ENCODE measurements at places on chromosomes 12 and 14.

- DNase-seq: no peak
Observed at GRCh38 chr12:75922944-75923642, 108.5 kb downstream of the PHLDA1 start.

- DNase-seq: no peak
Observed at GRCh38 chr14:36346052-36346451, 25.6 kb upstream of the MBIP start.

DNA sequence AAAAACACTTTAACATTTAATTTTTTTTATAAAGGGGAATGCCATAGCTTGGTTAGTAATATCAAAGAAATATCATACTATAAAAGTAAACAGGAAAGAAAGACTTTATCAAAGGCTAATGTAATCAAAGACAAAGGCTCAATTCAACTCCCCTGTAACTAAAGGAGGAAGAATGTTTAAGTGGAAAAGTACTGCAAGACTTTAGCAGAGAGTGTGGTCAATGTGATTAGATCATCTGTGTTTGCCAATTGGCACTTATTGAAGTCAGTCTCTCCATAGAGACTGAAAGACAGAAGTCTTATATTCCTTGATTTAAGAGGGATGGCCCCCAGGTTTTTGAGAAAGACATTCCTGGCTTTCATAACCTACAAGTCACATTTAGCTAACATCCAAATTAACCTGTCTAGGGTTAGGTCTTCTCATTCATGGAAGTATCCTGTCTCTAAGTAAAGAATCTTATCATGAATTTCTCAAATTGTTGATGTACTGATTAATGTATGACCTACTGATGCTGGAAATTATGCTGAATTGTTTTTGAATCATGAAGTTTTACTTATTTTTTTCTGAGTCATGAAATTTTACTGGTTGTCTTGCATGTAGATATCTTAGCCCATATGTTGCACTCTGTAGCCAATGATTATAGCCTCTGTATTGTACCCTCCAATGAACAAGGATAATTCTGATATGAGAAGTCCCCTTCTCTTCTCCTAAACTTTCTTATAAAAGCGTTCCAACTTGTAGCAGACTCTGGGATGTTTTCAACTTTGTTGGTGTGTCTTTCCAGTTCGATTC is 65.4 kb downstream of the ATXN7L3B start:
- no peak for DNase-seq

DNA sequence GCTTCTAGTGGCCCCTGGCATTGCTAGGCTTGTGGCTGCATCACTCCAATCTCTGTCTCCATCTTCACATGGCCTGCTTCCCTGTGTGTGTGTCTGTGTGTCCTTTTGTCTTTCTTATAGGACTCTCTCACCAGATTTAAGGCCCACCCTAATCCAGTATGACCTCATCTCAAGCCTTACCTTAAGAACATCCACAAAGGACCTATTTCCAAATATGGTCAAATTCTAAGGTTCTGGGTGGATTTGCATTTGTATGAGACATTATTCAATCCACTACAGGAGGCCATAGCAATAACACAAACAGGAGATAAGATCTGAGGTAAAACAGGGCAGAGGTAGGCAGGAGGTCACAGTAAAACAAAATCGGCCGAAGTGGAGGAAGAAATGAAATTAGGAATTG is 375.9 kb downstream of the BTG1 start:
- DNase-seq: no peak

DNA sequence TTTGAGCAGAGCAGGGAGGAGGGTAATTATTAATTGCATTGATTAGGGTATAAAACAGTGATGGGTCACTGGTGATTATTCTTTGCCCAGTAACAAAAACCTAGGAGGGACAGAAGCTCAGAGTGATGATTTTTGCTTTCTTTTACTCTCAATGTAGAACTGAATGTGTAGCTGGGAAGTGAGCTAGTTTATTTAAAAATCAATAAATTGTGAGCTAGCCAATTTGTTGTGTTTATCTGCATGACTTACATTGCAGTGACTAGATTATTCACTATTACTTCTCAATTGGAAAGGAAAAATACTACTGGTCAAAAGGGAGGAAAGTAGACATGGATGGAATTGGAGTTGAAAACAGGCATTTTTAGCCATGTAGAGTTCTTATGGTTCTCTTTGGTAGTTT is 107.1 kb downstream of the PLXNC1 start:
- no peak for DNase-seq

GRCh38 chr12:107655281-107656065 is 30.1 kb upstream of the PWP1 start:
- DNase-seq: no peak

DNA sequence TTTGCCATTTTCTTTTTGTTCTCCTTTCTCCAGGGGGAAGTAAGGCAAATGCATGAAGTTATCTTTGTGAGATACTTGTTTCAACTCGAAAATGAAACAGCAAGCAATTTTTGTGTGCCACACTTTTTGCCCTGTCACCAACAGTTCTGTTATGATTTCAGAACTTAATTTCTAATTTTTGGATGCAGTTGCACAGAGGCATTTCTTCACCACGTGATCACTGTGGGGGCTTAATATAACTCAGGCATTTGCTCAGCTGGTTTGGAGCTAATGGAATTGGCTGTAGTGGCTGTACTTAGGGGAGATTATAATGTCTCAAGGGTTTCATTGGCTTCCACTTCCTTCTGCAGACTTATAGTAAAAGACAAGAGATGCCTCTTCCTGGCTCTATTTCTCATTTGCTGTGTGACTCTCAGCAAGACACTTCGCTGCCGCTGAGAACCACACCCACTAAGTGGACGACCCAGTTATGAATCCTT is 452.4 kb downstream of the RAD51B start:
- no peak for DNase-seq

GRCh38 chr12:6039894-6040601 is 84.4 kb downstream of the VWF start:
- peak; percentile 36 for DNase-seq

DNA sequence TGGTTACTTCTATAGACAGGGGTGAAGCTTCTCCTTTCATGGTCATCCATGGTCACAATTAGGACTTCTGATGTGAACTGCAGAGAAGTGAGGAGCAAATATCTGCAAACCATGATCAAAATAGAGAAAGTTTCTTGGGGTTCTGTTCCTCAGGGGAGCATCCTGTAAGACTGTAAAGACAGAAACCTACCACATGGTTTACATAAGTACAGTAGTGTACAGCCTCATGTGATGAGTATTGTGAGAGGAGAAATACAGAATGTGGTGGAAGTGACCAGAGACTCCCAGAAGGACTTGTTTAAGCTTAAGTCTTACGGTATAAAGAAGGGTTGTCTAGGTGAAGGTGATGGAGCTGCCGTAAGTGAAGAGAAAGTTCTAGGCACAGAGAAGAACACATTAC is 484.7 kb downstream of the LRIG3 start:
- DNase-seq: no peak

Data from fibroblast of skin of left biceps (primary cell).